ENCODE measurements at places on chromosomes 1 and 21.

GRCh38 chr1:224673141-224673540 is 57.0 kb downstream of the CNIH3 start:
- no peak for DNase-seq

DNA sequence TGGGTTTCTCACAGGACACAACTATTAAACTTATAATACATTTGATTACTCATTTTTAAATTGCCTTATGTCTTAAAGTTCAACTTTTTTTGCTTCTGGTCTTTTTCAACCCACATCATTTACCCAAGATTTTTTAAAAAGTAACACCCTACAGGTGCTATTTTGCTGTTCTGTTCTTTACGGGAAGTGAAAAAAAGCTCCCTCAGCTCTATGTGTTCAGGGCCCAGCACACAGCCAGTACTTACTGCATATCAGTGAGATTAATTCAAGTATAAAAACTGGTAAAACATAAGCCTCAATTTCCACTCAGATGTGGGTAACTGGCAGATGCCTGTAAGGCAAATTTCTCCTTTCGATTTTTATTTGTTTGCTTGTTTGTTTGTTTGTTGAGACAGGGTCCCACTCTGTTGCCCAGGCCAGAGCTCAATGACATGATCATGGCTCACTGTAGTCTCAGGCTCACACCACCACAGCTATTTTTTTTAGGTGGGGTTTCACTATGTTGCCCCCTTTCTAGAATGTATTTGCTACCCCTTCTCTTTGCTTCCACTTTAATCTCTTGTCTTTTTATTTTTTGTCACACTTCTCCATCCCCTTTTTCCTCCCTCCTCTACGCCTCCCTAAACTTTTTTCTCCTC is 20.3 kb downstream of the RNASEL start:
- no peak for DNase-seq

GRCh38 chr1:113141650-113142473 is 68.9 kb downstream of the LRIG2 start:
- DNase-seq = peak; percentile 20

DNA sequence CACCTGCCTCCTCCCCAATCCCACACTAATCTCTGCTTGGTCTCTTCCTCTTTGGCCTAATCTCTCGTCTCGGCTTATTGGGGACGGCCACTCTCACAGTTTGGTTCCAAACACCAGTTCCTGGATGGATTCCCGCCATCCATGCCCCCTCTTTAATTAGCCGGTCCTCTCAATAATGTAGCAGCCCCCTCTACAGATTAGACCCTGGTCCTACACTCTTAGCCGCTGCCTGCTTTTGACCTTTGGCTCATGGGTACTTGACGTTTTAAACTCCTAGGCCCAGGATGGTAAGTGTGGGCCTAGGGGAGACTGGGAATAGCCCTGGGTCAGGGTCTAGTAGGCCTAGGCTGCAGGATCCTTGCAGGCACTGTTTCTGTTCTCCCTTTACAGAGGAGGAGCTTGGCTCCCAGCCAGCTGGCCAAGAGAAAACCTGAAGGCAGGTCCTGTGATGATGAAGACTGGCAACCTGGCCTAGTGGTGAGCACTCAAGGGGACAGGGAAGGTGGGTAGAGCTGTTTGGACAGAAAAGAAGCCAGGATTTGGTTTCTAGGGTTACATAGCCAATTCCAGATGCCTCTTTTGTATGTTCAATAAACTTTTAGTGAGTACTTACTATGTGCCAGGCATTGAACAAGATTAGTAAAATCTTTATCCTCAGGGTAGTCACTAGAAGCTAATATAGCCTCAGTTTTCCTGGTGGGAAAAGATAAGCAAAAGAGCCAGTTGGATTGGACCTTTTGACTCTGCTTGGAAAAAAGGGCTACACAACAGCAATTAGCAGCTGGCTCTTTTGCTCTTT is 758 bp downstream of the RAD54L start:
- no peak for DNase-seq

- no peak for DNase-seq
Observed at GRCh38 chr1:207064561-207064960, 11.5 kb downstream of the PFKFB2 start.

GRCh38 chr1:37146071-37146470 is 111.8 kb upstream of the GRIK3 start:
- no peak for DNase-seq

- peak; percentile 34 for DNase-seq
Observed at GRCh38 chr1:100627054-100627716, 89.2 kb downstream of the GPR88 start.

DNA sequence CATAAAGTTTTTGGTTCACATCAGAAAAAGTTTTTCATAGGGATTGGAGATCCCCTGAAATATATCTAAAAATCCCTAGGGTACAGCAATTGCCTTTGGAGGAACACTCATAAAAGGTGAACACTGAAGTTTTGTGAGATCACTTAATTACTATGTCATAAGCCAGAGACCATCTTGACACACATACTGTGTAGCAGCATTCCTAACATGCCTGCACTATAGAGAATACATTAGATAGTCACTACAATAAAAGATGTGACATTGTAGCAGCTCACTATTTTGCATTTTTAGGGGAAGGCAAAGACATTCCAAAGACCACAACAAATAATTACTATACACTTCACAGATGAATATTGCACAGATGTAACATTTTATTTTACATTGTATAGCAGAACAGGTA is 779.9 kb downstream of the KCNT2 start:
- peak; percentile 9 for DNase-seq

DNA sequence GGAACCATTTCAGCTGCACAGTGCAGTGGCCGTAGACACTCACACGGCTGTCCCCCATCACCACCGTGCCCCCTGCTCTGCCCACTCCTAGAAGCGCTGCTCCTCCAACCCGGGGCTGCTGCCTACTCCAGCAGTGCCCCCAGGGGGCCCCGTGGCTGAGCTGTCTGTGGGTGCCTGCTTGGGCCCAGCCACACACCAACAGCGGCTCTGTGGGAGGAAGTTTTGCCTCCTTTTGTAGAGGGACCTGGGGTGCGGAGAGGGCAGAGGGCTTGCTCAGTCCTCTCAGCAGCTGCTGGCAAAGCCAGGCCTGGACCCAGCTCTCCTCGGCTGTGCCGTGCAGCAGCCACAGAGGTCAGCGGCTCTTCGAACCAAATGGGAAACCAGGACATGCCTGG is 11.4 kb upstream of the LRRC3 start:
- no peak for DNase-seq

GRCh38 chr21:26587736-26588201 is 14.7 kb upstream of the CYYR1 start:
- DNase-seq = no peak

- no peak for DNase-seq
Observed at GRCh38 chr21:21436012-21436534, 437.9 kb downstream of the NCAM2 start.

DNA sequence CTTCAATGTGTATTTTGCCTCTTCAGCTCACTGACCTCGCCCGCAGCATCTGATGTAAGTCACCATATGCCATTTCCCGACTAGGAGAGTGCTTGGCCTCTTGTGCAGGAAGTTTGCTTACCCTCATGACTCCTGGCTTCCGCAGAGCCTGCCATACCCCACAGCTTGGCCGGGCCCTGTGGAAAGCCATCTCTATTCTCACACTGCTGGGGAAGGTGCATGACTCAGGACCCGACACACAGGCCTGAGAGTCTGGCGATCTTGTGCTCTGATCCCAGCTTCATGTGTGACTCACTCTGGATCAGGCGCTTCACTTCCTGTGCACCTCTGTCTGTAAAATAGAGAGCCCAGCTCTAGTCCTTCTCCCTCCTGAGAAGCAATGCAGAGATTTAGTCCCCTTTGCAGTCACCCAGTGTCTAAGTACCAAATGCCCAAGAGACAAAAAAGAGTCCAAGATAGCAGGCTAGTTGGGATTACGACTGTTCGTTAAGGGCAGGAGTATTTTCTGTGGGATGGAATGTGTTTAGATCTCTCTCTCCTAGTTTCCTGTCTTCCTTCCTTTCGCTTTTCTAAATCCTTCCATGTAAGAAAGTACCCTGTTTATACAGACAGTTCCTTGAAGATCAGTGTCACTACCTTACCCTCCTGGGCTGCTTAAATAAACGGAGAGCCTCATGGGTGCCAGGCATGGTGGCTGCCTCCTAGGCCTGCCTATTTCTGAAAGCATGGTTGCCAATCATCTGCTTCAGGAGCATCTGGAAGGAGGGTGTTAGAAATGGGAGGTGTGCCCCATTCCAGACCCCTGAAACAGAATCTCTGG is 62.8 kb upstream of the KIF26B start:
- DNase-seq = peak; percentile 85

DNA sequence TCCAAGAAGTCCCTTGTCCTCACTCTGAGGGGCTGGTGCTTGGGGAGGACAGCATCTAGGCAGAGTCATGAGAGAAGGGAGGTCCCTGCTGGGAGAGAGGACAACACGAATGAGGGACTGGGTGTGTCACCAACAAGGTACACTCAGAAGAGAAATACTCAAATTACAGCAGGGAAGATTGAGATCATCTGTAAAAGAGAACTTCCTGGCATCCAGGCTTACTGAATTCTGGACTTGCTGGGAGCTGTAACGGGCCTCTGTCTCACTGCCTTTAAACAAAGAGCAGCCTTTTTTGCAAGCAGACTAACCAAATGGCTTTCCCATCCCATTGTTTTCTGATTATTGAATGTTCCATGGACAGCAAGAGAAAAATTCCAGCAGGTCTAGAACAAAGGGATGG is 195.7 kb upstream of the RAB4A start:
- peak; percentile 64 for DNase-seq

DNA sequence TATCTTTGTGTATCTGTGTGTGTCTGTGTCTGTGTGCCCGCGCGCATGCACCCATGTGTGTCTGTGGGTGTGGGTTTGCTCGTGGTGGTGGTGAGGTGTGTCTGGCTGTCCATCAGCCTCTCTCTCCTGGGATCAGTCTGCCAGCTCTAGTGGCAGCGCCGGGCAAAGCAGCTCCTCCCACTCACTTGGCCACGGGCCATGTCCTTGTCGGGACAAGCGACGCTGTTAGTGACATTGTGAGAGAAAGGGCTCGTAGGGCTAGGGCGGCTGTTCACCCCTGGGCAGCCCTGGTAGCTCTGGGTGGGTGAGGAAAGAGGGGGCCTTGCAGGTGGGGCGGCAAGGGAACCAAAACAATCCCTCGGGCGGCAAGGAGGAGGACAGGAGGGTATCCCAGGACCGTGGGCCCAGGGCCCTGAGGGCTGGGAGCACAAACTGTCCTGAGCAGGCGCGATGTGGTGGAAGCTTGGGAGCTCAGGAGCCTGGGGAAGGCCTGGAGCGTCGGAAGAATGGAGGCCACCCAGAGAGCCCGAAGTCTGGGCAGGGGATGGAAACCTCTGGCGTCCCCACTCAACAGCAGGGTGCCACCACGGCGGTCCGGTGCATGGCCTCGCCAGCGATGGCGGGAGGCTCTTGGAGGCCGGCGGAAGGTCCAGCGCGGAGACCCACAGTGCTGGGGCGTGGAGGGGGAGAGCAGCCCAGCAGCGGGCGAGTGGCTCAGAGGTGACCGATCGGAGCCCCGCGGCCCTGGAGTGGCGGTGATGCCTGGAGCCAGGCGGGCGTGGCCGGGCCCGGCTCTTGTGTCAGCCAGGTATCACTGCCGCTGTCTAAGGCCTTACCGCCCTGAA is 140.5 kb downstream of the LIPI start:
- DNase-seq = no peak

DNA sequence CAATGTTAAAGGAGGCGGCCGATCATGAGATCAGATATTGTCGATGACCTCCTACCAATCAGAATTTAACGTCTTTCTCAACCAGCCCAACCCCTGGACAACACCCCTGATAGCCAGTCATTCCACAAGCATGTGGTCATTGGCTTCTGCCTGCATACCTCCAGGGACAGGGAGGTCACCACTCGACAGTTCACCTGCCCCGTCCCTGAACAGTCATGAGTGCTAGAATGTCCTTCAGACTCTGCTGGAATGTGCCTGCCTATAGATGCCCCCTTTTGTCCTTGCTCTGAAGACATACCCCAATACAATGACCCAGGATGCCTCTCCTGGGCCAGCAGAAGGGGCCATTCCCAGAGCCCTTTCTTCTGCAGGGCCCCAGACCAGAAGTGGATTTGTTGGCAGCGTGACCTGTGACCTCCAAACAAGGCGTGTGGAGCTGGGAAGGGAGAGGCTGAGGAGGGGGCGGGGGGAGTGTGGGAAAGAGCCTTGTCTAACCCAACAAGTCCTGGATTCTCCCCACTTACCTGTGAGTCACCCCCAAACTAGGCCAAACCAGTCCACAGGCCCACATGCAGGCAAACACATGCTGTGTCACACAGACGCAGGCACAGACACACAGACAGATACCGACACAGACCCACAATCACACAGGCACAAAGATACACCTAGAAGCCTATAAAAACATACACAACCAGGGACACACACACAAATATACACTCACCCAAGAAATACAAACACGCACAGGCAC is 2.2 kb downstream of the CRYBG2 start:
- DNase-seq = peak; percentile 96

DNA sequence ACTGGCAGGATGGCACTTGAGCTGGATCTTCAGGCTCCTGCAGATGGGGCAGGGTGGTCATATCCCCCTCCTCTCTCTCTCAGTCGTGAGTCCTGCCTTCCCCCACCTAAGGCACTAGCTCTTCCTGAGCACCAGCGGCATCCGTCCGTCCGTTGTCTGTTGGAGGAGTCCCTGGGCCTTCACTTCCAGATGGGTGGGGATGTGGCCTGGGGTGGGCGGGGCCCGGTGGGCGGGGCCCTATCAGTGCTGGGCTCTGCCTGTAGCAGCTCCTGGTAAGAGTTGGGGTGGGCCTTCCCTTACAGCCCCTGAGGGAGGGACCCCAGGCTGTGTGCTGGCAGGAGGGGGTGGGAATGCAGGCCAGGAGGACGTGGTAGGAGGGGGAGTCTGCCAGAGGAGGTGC is 10.3 kb downstream of the LDLRAD2 start:
- no peak for DNase-seq

DNA sequence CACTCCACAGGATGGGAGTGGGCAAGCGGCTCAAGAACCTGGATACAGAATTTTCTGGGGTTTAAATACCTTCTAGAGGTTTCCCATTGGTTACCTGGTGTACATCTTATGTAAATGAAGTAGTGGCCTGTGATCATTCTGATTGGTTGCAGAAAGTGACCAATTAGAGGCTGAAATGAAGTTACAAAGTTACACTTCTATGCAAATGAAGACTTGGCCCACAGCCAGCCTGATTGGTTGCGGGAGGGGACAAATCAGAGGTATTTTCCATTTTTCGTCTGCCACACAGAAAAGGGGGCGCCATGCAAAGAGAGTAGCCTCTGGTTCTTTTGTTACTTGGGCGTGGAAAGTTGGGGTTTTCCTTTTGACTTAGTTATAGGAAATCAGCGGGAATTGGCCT is 8.9 kb downstream of the KCNAB2 start:
- DNase-seq = no peak

DNA sequence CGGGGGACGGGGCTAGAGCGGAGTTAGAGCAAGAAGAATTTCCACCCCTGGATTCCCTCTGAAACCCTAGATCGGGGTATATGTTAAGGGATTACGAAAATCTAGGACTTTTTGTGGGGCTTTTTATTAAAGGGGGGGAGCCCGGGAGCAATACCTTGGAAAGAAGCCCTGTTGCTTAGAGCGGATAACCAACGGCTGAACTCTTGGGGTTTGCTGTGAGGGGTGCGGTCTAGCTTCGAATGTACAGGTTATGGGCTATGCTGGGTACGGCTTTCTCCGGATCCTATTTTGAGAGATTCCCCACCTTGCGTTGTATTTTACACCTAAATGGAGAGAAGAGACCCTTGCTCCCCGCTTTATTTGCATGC is 626 bp downstream of the DYRK3 start:
- DNase-seq = no peak

Measured in trophoblast cell (in vitro differentiated cells and primary cell).